GM23338 (cell line): ENCODE measurements at places on chromosomes 11 and 22. TPM values are rescaled to one million over a fixed set of nuclear protein-coding genes. Genes with fewer than 3 reads are reported as not detected.
A peak's percentile ranks its signal among the peaks of the same experiment; 100 is the strongest.

GRCh38 chr11:71396548-71397123, 51.6 kb downstream of the DHCR7 start:
- no peaks in the 10 kb centered on the region for H3K36me3 ChIP-seq
- H3K4me1 ChIP-seq, result no peaks in the 10 kb centered on the region
- no peaks in the 10 kb centered on the region for H3K27me3 ChIP-seq
- no peak overlapping the region for H3K4me3 ChIP-seq

DNA sequence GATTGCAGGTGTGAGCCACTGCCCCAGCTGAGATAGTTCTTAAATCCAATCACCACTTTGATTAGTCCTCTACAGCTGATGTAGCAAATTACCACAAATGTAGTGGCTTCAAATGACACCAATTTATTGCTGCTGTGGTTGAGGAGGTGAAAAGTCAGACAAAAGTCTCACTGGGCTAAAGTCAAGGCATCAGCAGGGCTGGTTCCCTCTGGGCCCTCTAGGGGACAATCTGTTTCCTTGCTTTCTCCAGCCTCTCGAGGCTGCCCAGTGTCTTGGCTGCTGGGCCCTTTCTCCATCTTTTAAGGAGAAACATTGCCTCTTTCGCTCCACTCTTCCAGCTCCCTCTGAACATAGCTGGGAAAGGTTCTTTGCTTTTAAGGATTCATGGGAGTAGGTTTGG, 50.5 kb upstream of the SHANK2 start:
- peak; percentile 29 for DNase-seq
- H3K27me3 ChIP-seq, result no peaks in the 10 kb centered on the region
- H3K4me3 ChIP-seq, result no peak overlapping the region
- H3K36me3 ChIP-seq, result no peaks in the 10 kb centered on the region

- H3K36me3 ChIP-seq, result no peaks in the 10 kb centered on the region
- H3K4me3 ChIP-seq, result peak overlapping the region; percentile 14; the same call in 1 of the 2 replicates
- DNase-seq, result no peak
- H3K4me1 ChIP-seq, result peaks cover 61% of the 10 kb centered on the region
- H3K27ac ChIP-seq, result no peak overlapping the region
Observed at GRCh38 chr11:64726867-64727530, 4.0 kb upstream of the NRXN2 start.

GRCh38 chr11:73555615-73556014, 42.3 kb downstream of the FAM168A start:
- DNase-seq, result no peak
- no peaks in the 10 kb centered on the region for H3K27me3 ChIP-seq
- H3K4me3 ChIP-seq, result no peak overlapping the region
- no peaks in the 10 kb centered on the region for H3K36me3 ChIP-seq
- peaks cover 17% of the 10 kb centered on the region for H3K4me1 ChIP-seq

DNA sequence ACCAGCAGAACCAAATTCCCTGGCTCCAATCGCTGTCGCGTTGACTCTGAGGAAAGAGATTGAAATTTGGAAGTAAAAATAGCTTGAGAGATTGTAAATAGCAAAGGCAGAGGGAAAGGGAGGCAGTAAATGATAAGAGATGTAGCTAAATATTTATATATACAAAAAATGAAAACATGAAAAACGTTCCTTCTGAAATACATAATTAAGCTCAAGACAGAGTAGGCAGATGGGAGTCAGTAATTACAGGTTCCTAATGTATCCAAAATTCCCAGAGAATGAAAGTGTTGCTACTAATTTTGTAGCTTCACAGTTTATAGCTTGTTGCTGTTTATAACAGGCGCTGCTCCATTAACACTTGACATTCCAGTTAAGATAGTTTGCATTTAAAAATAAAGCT, 648.7 kb downstream of the KCNA4 start:
- H3K27ac ChIP-seq, result no peak overlapping the region
- H3K4me1 ChIP-seq, result no peaks in the 10 kb centered on the region
- no peak overlapping the region for H3K4me3 ChIP-seq

DNA sequence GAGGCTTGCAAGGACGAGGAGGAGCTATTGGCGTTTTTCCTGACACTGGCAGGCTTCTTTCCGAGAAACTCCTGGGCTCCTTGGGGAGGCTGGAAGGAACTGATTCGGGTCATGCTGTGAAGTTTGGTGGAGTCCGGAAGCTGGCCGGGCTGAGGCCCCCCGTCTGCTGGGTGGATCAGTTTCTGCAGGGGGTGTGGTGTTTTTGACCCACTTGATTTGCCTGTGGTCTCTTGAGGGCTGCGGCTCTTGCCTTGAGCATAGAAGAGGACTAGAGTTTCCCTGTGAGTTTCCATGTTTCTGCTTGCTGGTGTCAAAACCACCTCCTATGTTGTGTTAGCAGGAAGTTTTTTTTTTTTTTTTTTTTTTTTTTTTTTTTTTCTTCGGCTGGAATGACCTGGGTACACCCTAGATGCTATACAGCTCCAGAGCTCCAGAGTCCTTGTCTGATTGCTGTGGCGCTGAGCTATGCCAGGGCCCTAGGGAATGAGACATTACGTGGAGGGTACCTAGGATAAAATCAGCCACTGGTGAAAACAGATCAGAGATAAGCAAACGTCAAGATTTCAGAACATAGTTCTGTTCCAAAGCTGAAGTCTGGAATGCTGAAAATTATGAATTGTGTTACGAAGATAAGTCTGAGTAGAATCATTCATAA, 728 bp downstream of the TBC1D22A start:
- peak overlapping the region; percentile 95 for H3K4me3 ChIP-seq
- H3K27ac ChIP-seq, result peak overlapping the region; percentile 79
- no peaks in the 10 kb centered on the region for H3K36me3 ChIP-seq
- peaks cover 10% of the 10 kb centered on the region; the same call in 1 of the 2 replicates for H3K4me1 ChIP-seq
- DNase-seq, result peak; percentile 51

GRCh38 chr11:110249766-110250165, 46.6 kb downstream of the RDX start:
- H3K36me3 ChIP-seq, result peaks cover 12% of the 10 kb centered on the region; the same call in 1 of the 2 replicates
- no peaks in the 10 kb centered on the region for H3K27me3 ChIP-seq
- no peak overlapping the region for H3K27ac ChIP-seq
- H3K4me3 ChIP-seq, result no peak overlapping the region
- no peak for DNase-seq

DNA sequence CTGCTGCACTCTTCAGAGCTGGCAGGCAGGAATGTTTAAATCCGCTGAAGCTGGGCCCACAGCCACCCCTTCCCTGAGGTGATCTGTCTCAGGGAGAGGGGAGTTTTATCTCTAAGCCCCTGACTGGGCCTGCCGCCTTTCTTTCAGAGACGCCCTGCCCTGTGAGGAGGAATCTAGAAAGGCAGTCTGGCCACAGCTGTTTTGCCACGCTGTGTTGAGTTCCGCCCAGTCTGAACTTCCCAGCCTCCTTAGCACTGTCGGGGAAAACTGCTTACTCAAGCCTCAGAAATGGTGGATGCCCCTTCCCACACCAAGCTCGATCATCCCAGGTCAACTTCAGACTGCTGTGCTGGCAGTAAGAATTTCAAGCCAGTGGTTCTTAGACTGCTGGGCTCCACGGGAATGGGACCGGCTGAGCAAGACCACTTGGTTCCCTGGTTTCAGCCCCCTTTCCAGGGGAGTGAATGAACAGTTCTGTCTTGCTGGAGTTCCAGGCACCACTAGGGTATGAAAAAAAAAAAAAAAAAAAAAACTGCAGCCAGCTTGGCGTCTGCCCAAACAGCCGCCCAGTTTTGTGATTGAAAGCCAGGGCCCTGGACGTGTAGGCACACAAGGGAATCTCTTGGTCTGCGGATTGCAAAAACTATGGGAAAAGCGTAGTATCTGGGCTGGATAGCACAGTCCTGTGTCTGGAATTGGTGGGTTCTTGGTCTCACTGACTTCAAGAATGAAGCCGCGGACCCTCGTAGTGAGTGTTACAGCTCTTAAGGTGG, 127.4 kb downstream of the SPON1 start:
- H3K4me3 ChIP-seq, result no peak overlapping the region
- H3K36me3 ChIP-seq, result no peaks in the 10 kb centered on the region
- DNase-seq, result no peak
- no peaks in the 10 kb centered on the region for H3K27me3 ChIP-seq
- no peaks in the 10 kb centered on the region for H3K4me1 ChIP-seq
- no peak overlapping the region for H3K27ac ChIP-seq

DNA sequence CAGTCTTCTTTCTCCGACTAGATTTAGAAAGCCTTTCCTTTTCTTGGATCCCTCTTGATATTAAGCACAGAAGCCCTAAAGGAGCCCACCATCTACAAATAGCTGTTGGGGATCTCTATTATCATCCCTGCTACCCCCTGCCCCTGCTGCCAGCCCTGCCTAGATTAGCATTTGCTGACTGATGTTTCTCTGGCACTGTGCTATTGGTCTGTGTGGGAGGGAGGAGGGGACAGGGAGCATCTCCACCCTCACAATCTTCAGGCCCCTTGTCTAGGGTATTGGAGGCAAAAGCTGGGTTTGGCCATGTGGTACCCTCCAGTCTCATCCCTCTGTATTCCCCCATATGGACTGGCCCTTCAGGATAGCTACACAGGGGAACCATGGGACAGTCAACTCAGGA, 6.2 kb downstream of the USH1C start:
- H3K4me1 ChIP-seq, result peaks cover 5% of the 10 kb centered on the region; the same call in 1 of the 2 replicates
- no peaks in the 10 kb centered on the region for H3K36me3 ChIP-seq
- no peak for DNase-seq

- H3K36me3 ChIP-seq, result 0 out of 2 replicates have a peak, but pooled peaks cover 3% of the 10 kb centered on the region
- DNase-seq, result no peak
- H3K27ac ChIP-seq, result no peak overlapping the region
Observed at GRCh38 chr11:67440229-67441097, 2.8 kb downstream of the CORO1B start.

- H3K4me3 ChIP-seq, result no peak overlapping the region; the same call in 1 of the 2 replicates
- peaks cover 10% of the 10 kb centered on the region; the same call in 1 of the 2 replicates for H3K4me1 ChIP-seq
- peaks cover 7% of the 10 kb centered on the region for H3K27me3 ChIP-seq
- H3K36me3 ChIP-seq, result no peaks in the 10 kb centered on the region
Observed at GRCh38 chr22:29308148-29308790, 1.8 kb downstream of the GAS2L1 start.

- H3K27ac ChIP-seq, result no peak overlapping the region
- H3K4me3 ChIP-seq, result no peak overlapping the region
- DNase-seq, result no peak
- no peaks in the 10 kb centered on the region for H3K36me3 ChIP-seq
- no peaks in the 10 kb centered on the region for H3K27me3 ChIP-seq
Observed at GRCh38 chr11:45239733-45240132, 46.4 kb downstream of the SYT13 start.

DNA sequence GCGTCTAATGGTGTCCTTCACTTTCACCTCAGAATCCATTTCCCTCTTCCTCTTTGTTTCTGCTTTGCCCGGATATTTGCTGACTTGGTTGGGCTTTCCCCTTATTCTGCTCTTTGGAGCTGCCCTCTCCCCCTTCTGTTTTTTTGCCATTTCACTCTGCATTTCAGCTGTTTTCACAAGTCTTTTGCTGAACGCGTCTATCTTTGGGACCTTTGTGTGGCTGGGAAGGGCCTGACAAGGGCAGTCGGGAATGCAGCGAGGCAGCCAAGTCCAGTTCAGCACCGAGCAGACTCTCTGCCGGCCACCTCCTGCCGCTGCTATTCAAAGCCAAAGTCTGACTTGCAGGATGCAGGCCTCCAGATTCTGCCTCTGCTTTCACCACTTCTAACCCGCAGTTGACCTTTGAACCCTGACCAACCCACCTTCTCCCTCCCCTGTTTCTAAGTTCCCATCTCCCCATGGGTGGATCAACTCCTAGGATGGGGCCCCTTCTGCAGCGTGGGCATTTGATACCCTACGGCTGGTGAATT, 38.2 kb downstream of the FEZ1 start:
- H3K27ac ChIP-seq, result peak overlapping the region; percentile 51; the same call in 1 of the 2 replicates
- DNase-seq, result peak; percentile 16
- no peaks in the 10 kb centered on the region for H3K27me3 ChIP-seq
- no peaks in the 10 kb centered on the region for H3K4me1 ChIP-seq
- H3K4me3 ChIP-seq, result no peak overlapping the region

DNA sequence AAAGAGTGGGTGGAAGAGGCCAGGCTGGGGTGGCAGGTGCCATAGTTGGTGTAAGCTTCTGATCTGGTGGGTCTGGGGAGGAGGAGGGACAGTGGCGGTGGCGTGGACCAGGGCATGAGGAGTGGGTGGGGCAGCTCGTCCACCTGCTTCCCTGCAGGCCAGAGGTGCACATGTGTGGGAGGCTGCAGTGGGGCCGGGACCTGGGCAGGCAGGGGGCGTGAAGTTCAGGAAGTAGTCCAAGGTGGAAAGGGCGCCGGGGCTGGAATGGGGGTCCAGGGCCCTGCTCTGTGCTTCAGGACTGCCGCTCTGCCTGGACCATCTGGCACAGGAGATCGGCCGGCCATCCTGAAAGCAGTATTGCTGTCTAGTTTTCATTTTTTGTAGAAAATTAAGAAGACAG, 15.9 kb downstream of the RIBC2 start:
- H3K4me3 ChIP-seq, result no peak overlapping the region
- H3K36me3 ChIP-seq, result no peaks in the 10 kb centered on the region
- no peaks in the 10 kb centered on the region for H3K4me1 ChIP-seq
- H3K27me3 ChIP-seq, result no peaks in the 10 kb centered on the region

GRCh38 chr22:47474464-47474863, 712.0 kb downstream of the TBC1D22A start:
- H3K27ac ChIP-seq, result no peak overlapping the region
- no peaks in the 10 kb centered on the region for H3K4me1 ChIP-seq
- no peak for DNase-seq
- H3K27me3 ChIP-seq, result no peaks in the 10 kb centered on the region
- H3K4me3 ChIP-seq, result no peak overlapping the region

DNA sequence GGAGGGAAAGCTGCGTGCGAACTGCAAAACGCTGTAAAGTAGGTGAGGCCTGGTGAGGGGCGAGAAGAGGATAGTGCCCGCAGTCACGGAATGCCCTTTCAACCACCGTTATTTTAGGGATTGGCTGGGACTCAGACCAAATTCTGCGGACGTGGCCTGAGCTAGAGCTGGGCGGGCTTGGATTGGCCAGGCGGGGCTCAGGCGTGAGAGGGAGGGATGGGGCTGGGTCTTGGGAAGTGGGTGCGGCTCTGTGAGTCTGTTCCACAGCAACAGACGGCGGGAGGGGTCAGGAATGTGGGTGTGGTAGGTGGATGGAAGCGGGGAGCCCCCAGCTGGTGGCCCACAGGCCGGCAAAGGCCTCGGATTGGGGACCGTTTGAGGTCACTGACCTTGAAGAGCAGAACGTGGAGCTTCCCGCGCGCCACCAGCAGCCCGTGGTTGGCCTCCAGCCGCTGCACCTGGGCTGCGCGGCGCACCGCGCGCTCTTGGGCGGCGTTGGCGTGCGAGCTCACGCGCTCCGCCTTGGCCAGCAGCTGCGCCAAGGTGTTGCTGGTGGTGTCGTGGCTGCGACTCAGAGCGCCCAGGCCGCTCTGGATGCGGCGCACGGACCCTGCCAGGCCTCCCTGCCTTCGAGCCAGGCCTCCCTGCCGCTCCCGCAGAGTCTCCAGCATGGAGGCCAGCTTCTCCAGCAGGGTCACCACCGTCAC, 444 bp downstream of the CAVIN3 start:
- H3K27me3 ChIP-seq, result peaks cover 23% of the 10 kb centered on the region
- H3K27ac ChIP-seq, result peak overlapping the region; percentile 83; the same call in 1 of the 2 replicates
- peak; percentile 86 for DNase-seq
- peak overlapping the region; percentile 74 for H3K4me3 ChIP-seq
- peaks cover 42% of the 10 kb centered on the region for H3K4me1 ChIP-seq

Gene FREY1
- total RNA-seq, result 1.1 TPM in 1 of 2 replicates, not detected in the other

Gene OR52I1
- total RNA-seq, result not detected in 2 replicates

Gene FTH1
- 718 and 839 TPM in 2 replicates for total RNA-seq

Gene ART1
- not detected in 2 replicates for total RNA-seq

Gene GPHA2
- 0.83 TPM in 1 of 2 replicates, not detected in the other for total RNA-seq

Gene PTPRCAP
- total RNA-seq, result 0.85 and 3.5 TPM in 2 replicates

Gene DEFB131B
- not detected in 2 replicates for total RNA-seq

Gene SLC25A45
- 0.10 and 0.35 TPM in 2 replicates for total RNA-seq

Gene OR52E2
- total RNA-seq, result not detected in 2 replicates
